ENCODE measurements at places on chromosomes 3 and 15. TPM values are rescaled to one million over a fixed set of nuclear protein-coding genes. Genes with fewer than 3 reads are reported as not detected.

The CTXN2 gene
- not detected for total RNA-seq

DNA sequence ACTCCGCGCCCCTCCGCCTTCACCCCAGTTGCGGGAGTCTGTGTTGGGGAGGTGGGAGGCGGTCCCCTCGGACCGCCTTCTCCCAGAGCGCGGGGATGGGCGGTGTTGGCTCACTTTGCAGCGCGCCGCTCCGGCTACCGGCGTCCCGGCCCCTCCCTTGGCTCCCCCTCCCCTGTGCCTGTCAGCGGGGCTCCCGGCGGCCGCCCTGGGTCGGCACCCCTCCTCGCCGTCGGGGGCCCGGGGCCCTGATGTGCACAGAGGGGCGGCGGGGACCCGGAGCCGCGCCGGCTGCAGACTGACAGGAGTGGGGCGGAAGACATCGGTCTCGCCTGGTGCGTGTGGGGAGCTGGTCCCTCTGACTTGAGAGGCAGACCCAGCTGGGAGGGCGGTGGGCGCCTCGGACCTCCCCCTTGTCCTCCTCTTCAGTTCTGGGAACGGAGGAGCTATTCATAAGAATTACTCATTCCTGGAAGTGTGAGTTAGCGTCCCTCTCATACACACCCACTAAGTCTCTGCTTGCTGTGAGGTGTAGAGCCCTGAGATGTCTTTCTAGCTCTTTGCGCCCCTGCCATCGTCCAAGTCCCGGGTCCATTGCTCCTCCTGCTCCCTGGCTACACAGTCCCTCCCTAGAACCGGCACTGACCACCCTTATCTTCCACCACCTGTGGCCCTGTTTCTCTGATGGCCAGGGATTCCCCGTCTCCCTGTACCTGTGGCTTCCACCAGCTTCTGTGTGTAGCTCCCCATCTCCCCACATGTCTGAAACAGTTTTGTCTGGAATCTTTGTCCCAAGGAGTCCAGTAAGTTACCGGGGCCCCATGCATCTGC is 42.3 kb upstream of the ROPN1 start:
- DNase-seq, result peak; percentile 52

The UNC13C gene
- total RNA-seq, result not detected

DNA sequence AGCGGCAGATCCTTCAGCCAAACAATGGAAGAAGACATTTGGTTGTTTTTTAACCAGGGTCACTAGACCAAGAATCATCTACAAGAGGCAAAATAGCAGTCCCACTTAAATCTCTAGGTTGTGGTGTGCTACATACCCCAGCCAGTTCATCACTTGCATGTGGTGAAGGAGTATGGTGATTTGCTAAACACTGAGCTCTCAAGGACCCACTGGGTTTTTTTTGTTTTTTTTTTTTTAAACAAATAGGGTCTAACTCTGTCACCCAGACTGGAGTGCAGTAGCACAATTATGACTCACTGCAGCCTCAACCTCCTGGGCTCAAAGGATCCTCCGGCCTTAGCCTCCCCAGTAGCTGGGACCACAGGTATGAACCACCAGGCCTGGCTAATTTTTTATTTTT is 508.0 kb downstream of the FOXP1 start:
- no peak for DNase-seq

The SMCO1 gene
- not detected for total RNA-seq

The PLXNB1 gene
- total RNA-seq, result 3.7 TPM

The WDR93 gene
- total RNA-seq, result not detected

DNA sequence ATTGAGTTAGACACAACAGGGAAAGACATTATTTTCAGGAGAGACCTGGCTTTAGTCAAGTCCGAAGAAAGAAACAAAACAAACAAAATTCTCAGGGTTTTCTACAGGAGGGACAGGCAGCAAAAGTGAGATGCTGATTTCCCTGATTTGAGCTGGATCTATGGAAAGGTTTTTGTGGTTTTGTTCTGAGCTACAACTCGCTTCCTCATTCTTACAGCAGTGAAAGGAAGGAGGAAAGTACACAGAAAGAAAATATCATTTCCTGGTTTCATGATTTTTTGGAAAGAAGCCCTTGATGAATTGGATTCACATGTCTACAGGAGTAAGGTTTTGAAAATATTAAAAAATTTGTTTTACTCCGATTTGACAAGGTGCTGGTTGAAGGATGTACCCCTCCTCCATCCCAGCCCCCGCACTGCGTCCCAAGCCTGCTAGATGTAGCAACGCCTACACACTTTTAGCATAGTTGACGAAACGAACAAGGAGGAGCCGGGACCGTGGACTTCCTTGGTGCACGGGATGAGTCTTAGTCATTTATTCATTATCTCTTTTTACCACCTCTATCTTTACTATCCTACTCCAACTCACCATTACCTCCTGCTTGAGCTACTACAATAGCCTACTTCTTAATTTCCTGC is 10.8 kb downstream of the PRICKLE2 start:
- DNase-seq, result no peak

The ABTB1 gene
- 9.7 TPM for total RNA-seq

The SLC28A2 gene
- not detected for total RNA-seq

The CPNE4 gene
- total RNA-seq, result not detected

DNA sequence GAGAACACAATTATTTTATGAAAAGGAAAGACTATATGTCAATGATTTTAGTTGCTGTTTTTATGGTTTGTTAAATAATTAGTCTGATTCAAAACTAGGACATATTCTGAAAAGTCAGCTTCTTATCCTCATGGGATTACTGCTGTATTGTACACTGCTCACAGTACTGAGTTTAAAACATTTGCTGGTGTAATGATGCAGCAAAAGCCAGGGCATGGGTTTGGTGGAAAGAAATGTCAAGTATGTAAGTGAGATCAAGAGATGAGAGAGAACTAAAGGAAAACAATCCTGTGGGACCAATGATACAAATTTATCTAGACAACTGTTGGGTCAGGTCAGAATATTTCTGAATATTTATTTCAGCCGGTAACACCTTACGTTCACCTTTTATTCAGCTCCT is 210.1 kb upstream of the ARHGEF26 start:
- DNase-seq, result no peak

DNA sequence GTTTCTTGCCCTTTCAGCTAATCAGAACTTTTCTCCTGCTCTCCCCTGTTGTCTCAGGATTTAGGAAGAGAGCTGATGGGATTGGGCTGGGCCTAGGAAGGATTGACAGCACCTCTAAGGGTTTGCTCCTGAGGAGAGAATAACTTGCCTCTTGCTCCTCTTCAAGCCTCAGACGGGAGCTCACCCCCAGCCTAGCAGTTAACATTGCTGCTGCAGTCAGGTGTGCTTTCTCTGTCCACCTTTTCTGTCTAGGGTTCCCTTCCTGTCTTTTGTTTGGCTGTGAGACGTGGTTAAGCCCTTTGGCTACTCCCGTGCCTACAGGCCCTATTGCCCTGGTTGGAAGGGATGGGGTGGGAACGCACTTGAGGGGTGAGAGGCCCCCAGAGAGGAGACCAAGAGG is 20.1 kb downstream of the TMEM108 start:
- DNase-seq, result no peak

- DNase-seq, result no peak
Observed at GRCh38 chr3:127275287-127275781, 12.5 kb downstream of the PRR20G start.

- no peak for DNase-seq
Observed at GRCh38 chr3:22836131-22836530, 367.0 kb upstream of the UBE2E2 start.

GRCh38 chr15:95603802-95604201 is 726.7 kb upstream of the NR2F2 start:
- DNase-seq, result no peak

- DNase-seq, result no peak
Observed at GRCh38 chr3:107855710-107856109, 235.1 kb downstream of the CD47 start.

The CCDC80 gene
- not detected for total RNA-seq

- DNase-seq, result no peak
Observed at GRCh38 chr3:117865338-117865737, 1155.8 kb downstream of the TUSC7 start.

DNA sequence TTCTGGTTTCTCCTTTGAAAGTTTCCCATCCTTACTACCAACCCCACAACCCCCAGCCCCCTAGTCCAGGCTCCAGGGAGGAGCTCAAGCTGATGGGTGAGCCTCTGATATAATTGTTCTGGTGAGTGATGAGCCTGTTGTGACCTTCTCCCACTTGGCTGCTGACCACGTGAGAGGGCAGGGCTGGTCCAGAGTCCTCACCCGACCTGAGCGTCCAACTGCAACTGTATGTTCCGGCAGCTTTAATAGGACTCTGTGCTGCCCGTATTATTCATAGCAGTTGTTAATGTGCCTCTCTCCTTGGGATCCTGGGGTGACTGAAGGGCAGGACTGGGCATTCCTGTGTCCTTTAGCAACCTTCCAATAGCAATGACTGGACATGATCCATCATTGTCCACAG is 56.2 kb downstream of the B3GNT5 start:
- no peak for DNase-seq

GRCh38 chr3:160400702-160401150 is 1.3 kb downstream of the SMC4 start:
- peak; percentile 14 for DNase-seq

DNA sequence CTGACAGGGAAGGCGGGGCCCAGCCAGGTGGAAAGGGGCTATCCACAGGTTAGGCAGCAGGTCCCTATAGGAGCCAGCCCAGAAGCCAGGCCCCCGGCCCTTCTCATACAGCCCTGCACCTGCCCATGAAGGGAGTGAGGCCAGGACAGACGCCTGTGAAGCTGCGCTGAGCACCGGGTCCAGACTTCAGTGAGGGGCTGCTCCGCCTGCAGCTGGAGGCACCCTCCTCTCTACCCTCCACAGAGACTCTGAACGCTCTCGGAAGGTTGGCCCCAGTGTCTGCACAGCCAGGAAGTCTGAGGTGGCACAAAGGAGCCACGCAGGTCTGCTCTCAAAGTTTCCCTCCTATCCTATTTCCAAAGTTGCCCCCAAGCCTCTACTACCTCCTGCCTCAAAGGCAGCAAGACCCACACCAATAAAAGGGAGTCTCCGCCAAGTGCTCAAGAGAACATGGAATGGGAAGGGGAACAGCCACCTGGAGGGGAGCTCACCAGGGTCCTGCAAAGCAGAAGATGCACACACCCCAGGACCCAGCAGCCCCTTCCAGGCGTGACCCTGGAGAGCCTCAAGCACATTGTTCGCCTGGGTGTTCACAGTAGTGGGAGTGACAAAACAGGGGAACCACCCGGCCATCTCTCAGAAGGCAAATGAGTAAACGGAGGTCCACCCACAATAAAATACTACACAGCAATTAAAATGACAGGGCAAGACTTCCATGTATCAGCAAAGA is 19.5 kb downstream of the XXYLT1 start:
- DNase-seq, result peak; percentile 70

The ALDH1A2 gene
- total RNA-seq, result 0.47 TPM

DNA sequence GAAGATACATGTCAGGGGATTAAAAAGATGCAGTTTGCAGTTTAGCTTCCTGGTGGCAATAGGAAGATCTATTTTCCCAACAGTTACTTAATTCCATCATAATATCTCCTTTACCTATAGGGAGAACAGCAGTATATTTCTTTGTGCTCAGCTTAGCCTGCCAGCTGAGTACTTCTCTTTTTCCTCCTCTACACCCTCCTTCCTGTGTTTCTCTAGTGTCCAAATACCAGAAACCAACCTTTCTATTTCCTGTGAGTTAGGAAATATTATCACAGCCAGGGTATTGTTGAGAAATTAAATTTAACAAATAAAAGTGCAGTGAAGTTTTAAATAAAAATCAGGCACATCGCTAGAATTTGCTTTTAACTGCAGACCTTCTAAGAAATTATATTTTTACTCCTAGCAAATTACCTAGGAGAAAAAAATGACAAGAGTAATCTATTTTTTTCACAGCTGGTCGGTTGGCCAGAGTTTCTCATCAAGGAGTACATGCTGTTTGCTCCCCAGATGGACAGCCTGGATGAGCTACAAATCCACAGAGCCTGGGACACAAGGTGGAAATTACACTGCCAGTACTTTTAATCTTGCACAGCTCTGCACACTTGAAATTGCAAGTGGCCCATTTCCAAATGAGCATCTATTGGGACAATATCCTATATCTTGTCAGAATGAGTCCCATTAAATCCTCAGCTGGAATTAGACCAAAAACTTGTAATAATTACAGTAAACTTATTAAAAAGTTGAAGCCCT is 185.2 kb upstream of the CFAP20DC start:
- DNase-seq, result no peak

The CCDC54 gene
- not detected for total RNA-seq

The SIDT1 gene
- total RNA-seq, result 21.0 TPM
